HCT116 (cell line): ENCODE measurements at places on chromosomes 7 and 10. TPM values are rescaled to one million over a fixed set of nuclear protein-coding genes. Genes with fewer than 3 reads are reported as not detected.
A peak's percentile ranks its signal among the peaks of the same experiment; 100 is the strongest.

GRCh38 chr10:119608316-119609155 is 11.8 kb upstream of the TIAL1 start:
- H3K27me3 ChIP-seq: no peaks in the 10 kb centered on the region
- H3K4me3 ChIP-seq: no peak overlapping the region
- DNase-seq: peak; percentile 54
- H3K36me3 ChIP-seq: no peaks in the 10 kb centered on the region
- peaks cover 10% of the 10 kb centered on the region; the same call in 1 of the 2 replicates for H3K4me1 ChIP-seq

DNA sequence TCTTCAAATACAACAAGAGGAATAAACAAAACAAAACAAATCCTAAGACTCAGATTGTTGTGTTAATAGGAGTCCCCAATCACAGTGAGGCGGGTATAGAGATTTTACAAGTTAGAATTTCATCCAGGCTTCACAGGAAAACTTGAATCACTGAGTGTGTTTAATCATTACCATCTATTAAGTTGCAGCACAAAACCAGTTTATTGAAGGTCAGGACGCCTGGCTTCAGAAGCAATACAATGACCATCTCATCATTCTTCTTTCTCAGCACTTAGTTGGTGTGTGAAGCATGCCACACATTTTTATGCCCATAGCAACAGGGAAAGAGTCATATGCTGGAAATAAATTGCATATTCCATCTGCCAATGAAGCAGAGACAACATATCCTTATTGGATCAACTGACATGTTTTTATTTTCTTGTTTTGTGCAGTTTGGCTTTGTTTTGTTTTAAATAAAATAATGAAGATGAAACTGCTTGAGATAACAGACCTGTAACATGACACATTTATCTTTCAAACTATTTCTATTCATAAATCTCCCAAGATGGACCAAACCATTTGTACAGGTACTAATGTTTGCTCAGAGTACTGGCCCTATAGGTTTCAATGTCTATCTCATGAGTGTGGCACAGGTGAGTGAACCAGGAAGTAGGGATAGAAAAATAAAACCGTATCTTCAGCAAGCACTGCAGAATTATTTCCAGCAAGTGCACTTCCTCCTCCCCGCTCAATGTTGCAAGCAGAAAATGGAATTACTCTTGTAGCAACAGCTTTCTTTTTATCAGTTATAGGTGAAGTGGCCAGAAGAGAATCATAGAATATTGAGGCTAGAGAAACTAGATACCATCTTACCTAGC is 40.4 kb downstream of the TAC1 start:
- H3K27me3 ChIP-seq: no peaks in the 10 kb centered on the region; the same call in 1 of the 2 replicates
- H3K4me1 ChIP-seq: no peaks in the 10 kb centered on the region
- no peak for DNase-seq
- H3K4me3 ChIP-seq: no peak overlapping the region
- H3K36me3 ChIP-seq: no peaks in the 10 kb centered on the region

DNA sequence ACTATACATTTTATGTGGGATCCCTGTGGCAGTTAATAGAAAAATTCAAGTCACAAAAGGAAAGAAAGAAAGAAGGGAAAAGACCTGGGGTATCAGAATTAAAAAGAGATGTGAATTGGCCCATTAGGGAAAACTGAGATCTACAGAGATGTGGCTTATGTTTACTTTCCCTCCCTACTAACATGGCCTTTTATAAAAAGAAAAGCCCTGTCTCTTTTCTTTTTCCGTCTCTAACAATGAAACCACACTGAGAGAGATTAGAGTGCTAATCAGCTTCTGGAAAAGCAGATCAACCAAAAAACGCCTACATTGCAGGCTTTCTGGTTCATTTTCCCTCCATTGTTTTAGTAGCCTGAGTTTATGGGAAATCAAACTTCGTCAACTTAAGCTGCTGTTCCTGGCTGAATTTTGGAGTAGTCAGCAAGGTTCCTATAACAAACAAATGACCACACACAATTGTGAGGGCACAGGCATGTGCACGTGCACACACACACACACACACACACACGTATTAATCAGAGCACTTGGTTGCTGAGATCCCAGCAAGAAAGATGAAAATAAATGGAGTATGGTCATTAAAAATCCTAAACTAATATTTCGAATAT is 235.1 kb downstream of the SORCS1 start:
- H3K4me1 ChIP-seq: no peaks in the 10 kb centered on the region
- H3K4me3 ChIP-seq: no peak overlapping the region
- H3K27me3 ChIP-seq: no peaks in the 10 kb centered on the region
- no peak overlapping the region for H3K27ac ChIP-seq

DNA sequence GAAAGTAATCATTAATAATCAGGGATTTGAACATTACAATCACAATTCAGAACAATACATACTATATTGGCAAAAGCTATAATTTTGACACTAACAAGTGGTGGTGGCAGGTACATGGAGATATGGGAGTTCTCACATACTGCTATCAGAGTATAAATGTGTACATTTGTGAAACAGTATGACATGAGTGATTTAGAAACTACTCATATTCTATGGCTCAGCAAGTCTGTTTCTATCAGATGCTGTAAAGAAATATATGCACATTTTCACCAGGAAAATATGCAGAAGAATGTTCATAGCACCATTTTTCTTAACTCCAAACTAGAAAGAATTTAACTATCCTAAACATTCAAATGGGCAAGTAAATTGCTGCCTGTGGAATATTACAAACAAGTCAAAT is 620.0 kb downstream of the SH2D4B start:
- no peaks in the 10 kb centered on the region for H3K36me3 ChIP-seq
- DNase-seq: no peak
- no peaks in the 10 kb centered on the region for H3K4me1 ChIP-seq
- no peak overlapping the region for H3K27ac ChIP-seq
- H3K4me3 ChIP-seq: no peak overlapping the region
- no peaks in the 10 kb centered on the region for H3K27me3 ChIP-seq

Gene ANKRD2
- total RNA-seq: 0.15 TPM

DNA sequence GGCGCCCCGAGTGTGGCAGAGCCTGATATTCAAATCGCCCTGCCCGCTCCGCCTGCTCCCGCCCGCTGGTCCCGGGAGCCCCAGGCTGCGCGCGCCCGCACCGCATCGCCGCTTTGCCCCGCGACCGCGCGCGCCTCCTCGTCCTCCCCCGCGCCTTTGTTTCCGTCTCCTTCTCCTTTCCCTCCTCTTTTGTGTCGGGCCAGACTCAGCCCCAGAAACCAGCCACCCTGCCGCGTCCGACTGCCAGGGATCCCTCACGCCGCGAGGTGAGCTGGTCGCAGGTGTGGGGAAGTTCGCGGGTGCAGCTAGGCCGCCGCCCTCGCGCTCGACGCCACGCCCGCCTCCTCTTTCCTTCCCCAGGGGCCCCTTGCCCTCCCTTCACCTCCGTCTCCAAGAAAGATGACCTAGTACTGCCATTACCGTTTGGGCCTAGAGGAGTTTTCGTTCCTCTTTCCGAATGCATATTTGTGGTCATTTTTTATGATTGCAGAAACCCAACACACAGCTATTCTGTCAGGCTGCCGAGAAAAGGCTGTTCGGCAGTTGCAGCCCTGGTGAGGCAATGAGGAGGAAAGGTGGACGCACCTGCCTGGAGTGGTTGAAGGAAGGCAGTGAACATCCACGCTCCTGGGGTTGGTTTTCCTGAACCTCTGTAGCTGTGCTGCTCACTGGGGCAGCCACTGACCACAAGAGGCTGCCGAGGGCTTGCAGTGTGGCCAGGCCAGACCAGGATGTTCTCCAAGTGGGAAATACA is 107.3 kb downstream of the SNX10 start:
- H3K4me1 ChIP-seq: peaks cover 22% of the 10 kb centered on the region
- no peaks in the 10 kb centered on the region for H3K27me3 ChIP-seq
- H3K4me3 ChIP-seq: peak overlapping the region; percentile 71
- H3K27ac ChIP-seq: peak overlapping the region; percentile 13; the same call in 1 of the 2 replicates
- H3K36me3 ChIP-seq: no peaks in the 10 kb centered on the region

Gene NEUROG3
- total RNA-seq: not detected

- no peak overlapping the region for H3K27ac ChIP-seq
- H3K4me3 ChIP-seq: no peak overlapping the region
- no peaks in the 10 kb centered on the region for H3K4me1 ChIP-seq
- H3K27me3 ChIP-seq: no peaks in the 10 kb centered on the region
- no peak for DNase-seq
Observed at GRCh38 chr7:64182036-64182790, 24.8 kb upstream of the ZNF735 start.

DNA sequence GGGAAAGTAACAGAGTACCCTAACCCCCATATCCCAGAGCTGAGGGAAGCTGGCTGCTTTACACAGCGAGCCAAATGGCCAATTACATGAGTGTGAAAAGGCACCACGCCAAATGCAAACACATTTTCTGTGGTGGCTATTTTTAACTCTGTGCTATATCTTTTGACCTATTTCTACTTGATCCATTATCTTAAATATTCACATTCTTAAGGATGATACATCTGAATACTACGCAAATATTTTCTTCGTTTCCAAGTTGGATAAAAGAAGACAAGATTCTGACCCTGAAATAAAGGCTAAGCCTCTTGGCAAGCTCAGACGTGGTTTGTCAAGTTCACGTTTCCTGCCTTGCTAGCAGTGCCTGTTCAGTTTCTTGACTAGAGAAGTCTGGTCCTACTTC is 146.7 kb upstream of the TMEM196 start:
- H3K4me1 ChIP-seq: peaks cover 16% of the 10 kb centered on the region
- H3K27me3 ChIP-seq: no peaks in the 10 kb centered on the region
- no peak overlapping the region for H3K27ac ChIP-seq
- H3K4me3 ChIP-seq: no peak overlapping the region
- no peaks in the 10 kb centered on the region for H3K36me3 ChIP-seq
- no peak for DNase-seq

Gene CTAGE8
- 6.1 TPM for total RNA-seq

GRCh38 chr10:127150136-127150535 is 46.3 kb downstream of the INSYN2A start:
- peak; percentile 27 for DNase-seq
- no peaks in the 10 kb centered on the region for H3K27me3 ChIP-seq
- H3K4me1 ChIP-seq: peaks cover 32% of the 10 kb centered on the region
- no peak overlapping the region for H3K27ac ChIP-seq
- H3K36me3 ChIP-seq: no peaks in the 10 kb centered on the region
- H3K4me3 ChIP-seq: no peak overlapping the region

DNA sequence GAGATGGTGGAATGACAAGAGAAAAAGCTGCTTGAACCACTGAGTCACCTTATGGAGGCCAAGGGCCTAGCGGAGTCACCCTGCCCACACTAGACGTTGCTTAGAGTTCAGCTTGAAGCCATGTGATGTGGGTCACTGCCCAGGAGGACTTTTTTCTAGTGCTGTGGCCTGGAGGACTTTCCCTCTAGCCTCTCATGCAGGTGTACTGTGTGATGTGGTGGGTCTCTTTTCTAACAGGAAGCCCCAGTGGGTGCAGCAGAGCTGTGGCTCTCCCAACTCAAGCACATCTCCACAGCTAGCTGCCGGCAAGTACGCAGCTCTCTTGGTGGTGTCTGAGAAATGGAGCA is 13.6 kb downstream of the POR start:
- H3K27me3 ChIP-seq: no peaks in the 10 kb centered on the region
- DNase-seq: no peak
- H3K4me3 ChIP-seq: no peak overlapping the region
- peaks cover 21% of the 10 kb centered on the region for H3K4me1 ChIP-seq
- no peaks in the 10 kb centered on the region for H3K36me3 ChIP-seq

Gene CTTNBP2
- 5.4 TPM for total RNA-seq

Gene CYP3A4
- total RNA-seq: 0.25 TPM

Gene MSMB
- total RNA-seq: not detected

Gene SPDYE6
- total RNA-seq: not detected

DNA sequence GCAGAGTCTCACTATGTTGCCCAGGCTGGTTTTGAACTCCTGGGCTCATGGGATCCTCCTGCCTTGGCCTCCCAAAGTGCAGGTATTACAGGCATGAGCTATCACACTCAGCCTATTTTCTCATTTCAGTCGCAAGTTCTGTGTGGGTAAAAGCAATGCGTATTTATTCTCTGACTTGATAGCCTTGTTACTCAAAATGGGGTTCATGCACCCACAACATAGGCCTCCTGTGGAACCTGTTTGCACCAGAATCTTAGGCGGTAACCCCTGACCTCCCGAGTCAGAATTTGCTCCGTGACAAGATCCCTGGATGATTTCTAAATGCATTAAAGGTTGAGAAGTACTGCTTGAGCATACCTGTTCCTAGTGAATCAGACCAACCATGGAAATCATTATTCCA is 7.3 kb downstream of the IL2RA start:
- H3K4me1 ChIP-seq: peaks cover 25% of the 10 kb centered on the region
- H3K4me3 ChIP-seq: no peak overlapping the region
- no peak for DNase-seq
- H3K27ac ChIP-seq: no peak overlapping the region
- H3K36me3 ChIP-seq: no peaks in the 10 kb centered on the region

GRCh38 chr10:72337039-72337629 is 17.6 kb downstream of the DNAJB12 start:
- H3K27me3 ChIP-seq: no peaks in the 10 kb centered on the region
- peak overlapping the region; percentile 35; the same call in 1 of the 2 replicates for H3K27ac ChIP-seq
- peaks cover 5% of the 10 kb centered on the region; the same call in 1 of the 2 replicates for H3K36me3 ChIP-seq
- no peak for DNase-seq
- H3K4me1 ChIP-seq: peaks cover 24% of the 10 kb centered on the region
- no peak overlapping the region for H3K4me3 ChIP-seq

Gene PON1
- total RNA-seq: 0.20 TPM

GRCh38 chr7:30412782-30413504 is 65.6 kb downstream of the NOD1 start:
- no peaks in the 10 kb centered on the region; the same call in 1 of the 2 replicates for H3K4me1 ChIP-seq
- no peaks in the 10 kb centered on the region for H3K36me3 ChIP-seq
- H3K27ac ChIP-seq: no peak overlapping the region
- no peak overlapping the region for H3K4me3 ChIP-seq
- H3K27me3 ChIP-seq: no peaks in the 10 kb centered on the region
- peak; percentile 68 for DNase-seq

Gene DBNL
- total RNA-seq: 39.4 TPM

DNA sequence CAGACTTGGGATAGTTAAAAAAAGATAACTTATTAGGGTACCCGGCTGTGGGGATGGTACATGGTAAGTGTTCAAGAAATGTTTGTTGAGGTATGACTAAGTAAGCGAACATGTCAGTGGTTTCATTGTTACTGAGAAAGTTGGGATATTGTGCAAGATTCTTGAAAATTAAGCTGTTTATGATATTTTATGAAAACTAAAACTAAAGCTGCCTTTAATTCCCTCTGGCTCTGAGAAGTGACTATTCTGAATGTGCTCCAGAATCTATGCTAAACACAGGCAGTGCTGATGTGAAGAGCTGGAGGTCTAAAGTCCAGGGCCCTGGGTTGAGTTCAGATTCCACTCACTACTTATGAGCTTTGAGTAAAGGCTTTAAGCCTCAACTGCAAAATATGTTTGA is 72.9 kb downstream of the AOAH start:
- H3K4me1 ChIP-seq: no peaks in the 10 kb centered on the region; the same call in 1 of the 2 replicates
- no peaks in the 10 kb centered on the region for H3K27me3 ChIP-seq
- DNase-seq: no peak

GRCh38 chr10:69090685-69091084 is 2.8 kb downstream of the SRGN start:
- no peak overlapping the region for H3K27ac ChIP-seq
- H3K36me3 ChIP-seq: no peaks in the 10 kb centered on the region
- H3K4me3 ChIP-seq: no peak overlapping the region
- no peaks in the 10 kb centered on the region for H3K4me1 ChIP-seq
